ENCODE measurements at places on chromosomes 6 and 20. TPM values are rescaled to one million over a fixed set of nuclear protein-coding genes. Genes with fewer than 3 reads are reported as not detected.

- no peak for DNase-seq
These were observed 99.7 kb upstream of the KCNK16 start for GRCh38 chr6:39422238-39422637.

DNA sequence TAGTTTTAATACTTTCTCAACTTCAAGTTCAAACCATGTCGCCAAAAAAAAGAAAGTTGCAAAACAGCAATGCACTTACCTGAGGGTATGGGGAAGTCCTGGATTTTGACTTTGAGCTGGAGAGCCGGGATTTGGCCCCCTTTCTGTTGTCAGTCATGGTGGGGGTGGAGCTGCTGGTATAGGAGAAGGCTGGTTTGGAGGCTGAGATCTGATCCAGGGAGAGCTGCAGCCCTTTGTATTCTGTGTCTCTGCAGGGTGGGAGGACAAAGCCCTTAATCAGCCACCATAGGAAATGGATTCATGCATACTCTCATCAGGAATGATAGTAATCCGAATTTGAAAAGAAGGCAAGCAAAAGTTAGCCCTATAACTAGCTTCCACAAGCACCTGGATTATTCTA is 44.0 kb downstream of the SIM1 start:
- no peak for DNase-seq

DNA sequence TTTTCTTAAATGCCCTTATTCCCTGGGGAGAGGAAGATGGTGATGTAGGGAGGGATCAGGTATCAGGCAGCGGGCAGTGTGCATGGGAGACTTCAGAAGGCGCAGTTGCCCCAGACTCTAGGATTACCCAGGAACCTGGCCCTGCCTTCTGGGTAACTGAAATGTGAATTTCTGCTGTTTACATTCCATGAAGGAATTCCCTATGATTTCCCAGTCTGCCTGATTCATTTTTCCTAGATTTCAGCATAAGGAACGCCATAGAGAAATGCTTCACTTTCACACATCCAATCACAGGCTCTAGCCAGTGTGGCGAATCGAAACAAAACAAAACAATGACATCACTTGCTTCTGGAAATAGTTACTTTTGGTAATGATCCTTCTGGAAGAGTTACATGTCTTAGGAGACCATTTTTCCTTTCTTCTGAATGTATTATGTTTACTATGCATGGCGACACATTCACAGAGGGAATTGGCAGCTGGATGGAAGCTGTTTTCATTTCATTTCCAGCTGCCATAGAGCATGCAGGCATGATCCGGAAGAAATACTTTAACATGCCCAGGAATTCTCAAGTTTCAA is 33.3 kb downstream of the LRP11 start:
- no peak for DNase-seq

DNA sequence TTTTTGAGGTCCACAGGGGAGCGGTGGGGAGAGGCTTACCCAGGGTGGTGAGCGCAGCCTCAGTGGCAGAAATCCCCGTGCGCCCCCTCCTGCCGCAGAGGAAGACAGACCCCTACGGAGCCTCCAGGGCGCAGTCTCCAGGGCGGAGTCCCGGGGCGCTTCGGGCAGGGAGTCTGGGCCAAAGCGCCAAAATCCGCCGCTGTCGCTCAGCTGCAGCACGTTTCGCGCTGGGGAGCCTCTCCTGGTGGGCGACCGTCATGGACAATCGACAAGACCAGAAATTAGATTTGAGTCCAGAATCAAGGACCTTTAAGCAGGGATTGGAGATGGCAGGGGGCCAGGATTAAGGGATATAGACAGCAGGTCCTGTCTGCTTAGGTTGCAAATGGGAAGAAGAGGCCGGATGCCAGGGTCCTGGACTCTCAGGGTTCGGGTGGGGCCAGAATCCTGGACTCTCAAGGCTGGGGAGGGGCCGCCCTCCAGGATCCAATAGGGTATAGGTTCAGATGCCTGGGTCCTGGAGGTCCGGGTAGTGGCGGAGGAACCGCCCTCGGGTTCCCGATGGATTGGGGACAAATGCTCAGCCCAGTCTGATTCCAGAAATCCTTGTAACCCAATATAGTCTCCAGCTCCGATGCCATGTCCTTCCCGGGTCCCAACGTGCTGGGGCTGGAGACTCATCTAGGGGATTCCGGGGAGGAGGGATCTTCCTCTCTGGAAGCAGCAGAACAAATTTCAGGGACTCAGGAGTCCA is 7.9 kb upstream of the HLA-E start:
- no peak for DNase-seq

DNA sequence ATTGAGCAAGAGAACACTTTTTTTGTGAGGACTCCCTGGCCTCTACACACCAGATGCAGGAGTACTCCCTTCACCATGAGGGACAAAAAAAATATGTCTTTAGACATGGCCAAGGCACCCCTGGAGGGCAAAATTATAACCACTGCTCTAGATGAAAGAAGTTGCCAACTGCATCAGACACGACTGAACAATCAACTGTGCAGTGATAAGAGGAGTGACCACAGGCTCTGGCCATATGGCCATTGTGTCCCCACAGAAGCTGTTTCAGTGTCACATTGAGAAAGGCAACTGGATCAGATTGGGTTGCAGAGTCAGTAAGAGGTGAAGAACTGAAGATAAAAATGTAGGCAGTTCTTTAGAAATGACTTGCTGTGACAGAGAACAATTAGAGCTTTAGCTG is 85.7 kb downstream of the C6orf118 start:
- no peak for DNase-seq

DNA sequence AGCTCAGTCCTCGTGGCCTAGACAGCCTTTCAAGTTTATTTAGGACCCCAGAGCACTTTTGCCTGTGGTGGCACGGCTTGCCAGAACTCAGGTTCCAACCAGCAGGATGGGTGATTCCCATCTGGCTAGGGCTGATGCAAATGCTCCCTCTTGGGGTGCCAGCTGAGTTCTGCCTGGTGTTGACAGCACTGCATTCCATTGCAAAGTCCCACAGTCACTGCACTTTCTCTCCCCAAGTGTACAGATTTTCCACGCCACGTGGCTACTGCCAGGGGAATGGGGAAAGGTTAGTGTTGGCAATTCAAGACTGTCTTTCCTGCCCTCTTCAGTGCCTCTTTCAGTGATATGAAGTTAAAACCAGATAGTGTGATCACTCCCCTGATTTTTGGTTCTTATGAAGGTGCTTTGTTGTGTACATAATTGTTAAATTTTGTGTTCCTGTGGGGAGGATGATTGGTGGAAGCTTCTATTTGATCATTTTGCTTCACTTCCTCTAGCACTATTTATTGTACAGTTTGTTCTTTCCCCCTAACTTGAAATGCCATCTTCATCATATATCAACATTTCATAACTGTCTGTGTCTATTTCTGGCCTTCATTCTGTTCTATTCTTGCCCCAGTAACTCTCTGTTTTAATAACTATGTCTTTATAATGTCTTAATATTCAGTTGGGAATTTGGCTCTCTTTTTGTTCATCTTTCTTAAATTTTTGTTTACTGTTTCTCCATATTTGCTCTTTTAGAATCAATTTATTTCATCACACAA is 86.2 kb downstream of the CFAP61 start:
- DNase-seq: no peak

- no peak for DNase-seq
These were observed 64.5 kb downstream of the IPCEF1 start for GRCh38 chr6:154292066-154292465.

DNA sequence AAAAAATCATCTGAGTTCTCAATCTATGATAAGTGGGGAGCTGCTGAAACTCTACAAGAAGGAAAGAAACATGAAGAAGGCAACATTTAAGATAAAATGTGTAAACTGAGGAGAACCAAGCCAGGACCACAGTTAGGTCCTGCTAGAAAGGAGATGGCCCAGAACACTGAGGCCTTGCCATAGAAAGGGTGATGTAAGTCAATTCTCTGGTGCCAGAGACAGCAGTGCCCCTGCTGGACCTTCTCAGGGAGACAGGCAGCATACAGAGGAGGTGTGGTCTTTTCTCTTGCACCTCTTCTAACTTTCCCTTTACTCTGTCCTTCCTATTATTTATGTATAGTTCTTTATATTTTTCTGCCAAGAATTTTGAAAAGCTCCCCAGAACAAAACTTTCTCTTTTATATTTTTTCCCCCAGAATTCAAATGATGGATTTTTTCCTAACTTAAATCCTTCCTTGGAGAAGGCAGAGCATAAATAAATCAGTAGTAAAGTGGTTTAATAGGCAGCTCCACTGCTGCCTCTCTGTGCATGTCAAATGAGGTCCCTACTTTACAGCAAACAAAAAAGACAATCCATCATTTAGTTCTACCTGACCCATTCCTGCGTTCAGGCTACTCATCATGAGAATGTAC is 9.0 kb downstream of the UQCC2 start:
- no peak for DNase-seq

DNA sequence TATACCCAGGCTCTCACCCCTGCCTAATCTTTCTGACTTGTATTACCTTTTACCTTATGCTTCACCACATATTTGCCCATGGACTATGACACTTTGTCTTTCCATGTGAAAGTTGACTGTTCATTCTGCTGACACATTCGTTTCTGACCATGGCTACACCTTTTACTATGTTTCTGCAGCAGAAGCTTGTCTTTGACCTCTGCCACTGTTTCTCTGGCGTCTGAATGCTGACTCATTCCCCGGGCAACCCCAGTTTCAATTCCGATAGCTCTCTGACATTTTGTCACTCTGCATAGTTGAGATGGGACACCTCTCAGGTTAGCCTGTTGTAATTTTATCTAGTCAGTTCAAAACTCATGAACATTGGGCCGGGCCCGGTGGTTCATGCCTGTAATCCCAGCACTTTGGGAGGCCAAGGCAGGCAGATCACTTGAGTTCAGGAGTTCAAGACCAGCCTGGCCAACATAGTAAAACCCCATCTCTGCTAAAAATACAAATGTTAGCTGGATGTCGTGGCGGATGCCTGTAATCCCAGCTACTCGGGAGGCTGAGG is 50.7 kb downstream of the SLC26A8 start:
- DNase-seq: no peak

- DNase-seq: no peak
These were observed 24.2 kb upstream of the TMX4 start for GRCh38 chr20:8043687-8044282.

DNA sequence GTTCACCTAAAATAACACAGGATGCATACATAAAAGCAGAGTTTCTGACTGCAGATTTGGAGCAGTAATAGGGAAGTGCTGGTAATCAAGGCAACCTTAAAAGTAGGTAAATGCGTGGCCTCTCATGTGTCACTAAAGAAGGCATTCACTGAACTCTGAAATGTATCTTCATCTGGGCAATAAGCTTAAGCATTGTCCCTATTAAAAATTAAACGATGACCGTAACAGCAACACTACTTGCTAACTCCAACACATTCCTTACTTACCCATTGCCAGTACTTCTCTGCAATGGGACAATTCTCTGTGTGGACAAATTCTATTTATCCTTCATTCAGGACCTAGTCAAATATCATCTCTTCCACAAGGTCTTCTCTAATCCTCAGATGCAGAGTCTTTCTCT is 19.9 kb downstream of the ADGRF1 start:
- DNase-seq: no peak

DNA sequence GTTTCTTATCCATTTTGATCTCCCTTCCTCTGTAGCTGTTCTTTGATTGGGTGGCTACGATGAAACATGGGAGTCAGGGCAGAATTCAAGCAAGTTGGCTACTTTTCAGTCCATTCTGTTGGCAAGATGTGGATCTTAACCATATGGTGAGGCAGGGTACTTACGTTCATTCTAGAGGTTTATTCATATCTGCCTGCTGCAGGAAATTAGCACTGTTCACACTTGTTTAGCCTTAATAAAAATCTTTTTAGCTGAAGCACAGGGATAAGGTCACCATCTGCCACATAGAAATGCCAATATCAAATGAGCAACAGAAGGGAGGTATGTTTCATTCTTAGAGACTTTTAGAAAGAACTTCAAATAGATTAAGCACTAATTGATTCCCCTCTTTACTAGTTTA is 83.9 kb downstream of the GRIK2 start:
- DNase-seq: no peak

- DNase-seq: no peak
These were observed 43.2 kb upstream of the CDH22 start for GRCh38 chr20:46351357-46352058.

DNA sequence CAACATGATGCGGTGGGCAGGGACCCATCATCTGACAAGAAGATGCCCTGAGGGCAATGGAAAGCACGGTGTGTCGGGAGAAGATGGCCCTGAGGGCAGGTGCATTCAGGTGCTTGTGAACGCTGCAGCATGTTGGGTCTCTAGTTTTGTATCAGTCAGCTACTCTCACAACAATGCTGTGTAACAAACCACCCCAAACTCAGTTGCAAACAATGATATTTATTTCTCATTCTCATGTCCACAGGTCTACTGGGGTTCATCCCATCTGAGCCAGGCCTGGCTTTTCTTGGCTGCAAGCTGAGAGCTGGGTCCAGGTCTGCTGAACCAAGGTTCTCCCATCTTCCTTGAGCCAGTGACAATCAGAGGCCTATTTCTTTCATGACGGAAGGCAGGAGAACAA is 461.6 kb downstream of the PREX1 start:
- no peak for DNase-seq

- no peak for DNase-seq
These were observed 23.6 kb downstream of the FOXA2 start for GRCh38 chr20:22560817-22561216.

GRCh38 chr6:107447663-107448216 is 11.6 kb downstream of the PDSS2 start:
- no peak for DNase-seq

LAMA2 gene
- total RNA-seq: 29.6 TPM

SMLR1 gene
- total RNA-seq: not detected

SULF2 gene
- total RNA-seq: 152 TPM

CLVS2 gene
- not detected for total RNA-seq

CARMIL1 gene
- total RNA-seq: 19.7 TPM

HLA-F gene
- 51.8 TPM for total RNA-seq
